ENCODE measurements at places on chromosomes 5 and 9. TPM values are rescaled to one million over a fixed set of nuclear protein-coding genes. Genes with fewer than 3 reads are reported as not detected.

C5orf58 gene
- not detected for total RNA-seq

DNA sequence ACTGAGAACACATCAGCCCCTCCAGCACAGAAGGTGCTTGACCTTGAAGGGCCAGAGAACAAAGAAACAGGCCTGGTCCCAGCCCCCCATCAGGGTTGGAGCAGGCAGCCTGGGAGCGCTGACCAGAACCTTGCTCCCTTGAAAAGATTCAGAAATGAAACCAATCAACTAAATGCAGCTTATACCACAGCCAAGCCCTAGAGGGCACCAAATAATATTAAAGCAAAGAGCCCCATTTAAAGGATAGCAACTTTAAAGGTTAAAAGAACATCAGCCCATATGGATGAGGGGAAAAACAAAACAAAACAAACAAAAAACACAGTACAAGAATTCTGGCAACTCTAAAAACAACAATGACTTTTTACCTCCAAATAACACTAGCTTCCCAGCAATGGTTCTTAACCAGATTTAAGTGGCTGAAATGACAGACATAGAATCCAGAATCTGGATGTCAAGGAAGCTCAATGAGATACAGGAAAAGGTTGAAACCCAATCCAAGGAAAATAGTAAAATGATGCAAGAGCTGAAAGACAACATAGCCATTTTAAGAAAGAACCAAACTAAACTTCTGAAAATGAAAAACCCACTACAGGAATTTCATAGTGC is 471.9 kb downstream of the MTRR start:
- no peak for DNase-seq

DNA sequence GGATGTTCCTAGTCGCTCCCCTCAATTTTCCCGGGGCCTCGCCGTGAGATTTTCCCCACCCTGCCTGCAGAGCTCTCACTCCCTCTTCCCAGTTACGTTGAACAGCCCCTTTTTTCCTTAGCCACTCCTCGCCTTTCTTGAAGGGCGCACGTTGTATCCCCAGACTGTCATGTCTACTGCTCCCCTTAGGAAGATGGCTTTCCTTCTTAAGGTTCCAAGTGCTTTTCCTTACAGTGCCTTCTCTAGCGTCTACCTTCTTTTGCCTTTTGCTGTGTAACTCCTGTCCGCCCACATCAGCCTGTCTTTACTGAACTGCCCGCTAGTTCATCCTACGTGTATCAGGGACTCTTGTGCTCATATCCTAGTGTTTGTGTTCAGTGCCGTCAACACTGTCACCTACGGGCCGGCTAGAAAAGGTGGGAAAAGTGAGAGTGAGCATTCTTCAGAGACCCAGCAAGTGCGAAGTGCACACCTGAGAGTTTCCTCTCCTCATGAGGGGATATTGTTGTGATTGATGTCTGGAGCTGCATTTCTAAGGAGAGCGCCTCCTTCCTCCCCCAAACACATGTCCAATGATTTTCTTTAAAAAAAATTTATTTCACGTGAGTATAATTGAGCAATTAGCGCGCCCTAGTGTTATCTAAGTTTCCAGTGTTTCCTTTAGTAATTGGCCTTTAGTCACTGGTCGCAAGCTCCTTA is 764 bp downstream of the CAMLG start:
- DNase-seq, result no peak

- DNase-seq, result no peak
Measured at GRCh38 chr9:133102190-133103021, 18.6 kb downstream of the RALGDS start.

- no peak for DNase-seq
Measured at GRCh38 chr9:4859035-4859434, 66.3 kb downstream of the RCL1 start.

DNA sequence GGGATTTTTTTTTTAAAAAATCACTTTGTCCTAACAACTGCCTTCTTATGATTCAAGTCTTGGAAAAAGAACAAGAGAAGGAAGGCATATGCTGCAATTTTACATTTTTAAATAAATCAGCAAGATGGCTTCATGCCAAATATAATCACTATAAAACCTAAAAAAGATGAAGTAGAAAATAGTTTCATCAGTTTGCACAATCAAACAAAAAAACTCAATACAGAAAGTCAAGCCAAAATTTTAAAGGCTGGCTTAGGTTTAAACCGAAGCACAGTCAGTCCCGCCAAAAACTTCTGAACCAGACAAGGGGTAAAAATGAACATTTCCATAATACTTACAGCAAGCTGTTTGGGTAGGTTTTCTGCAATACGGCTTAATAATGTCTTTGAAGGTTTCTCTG is 57.3 kb downstream of the ZFR start:
- no peak for DNase-seq

TUSC1 gene
- total RNA-seq, result not detected

DNA sequence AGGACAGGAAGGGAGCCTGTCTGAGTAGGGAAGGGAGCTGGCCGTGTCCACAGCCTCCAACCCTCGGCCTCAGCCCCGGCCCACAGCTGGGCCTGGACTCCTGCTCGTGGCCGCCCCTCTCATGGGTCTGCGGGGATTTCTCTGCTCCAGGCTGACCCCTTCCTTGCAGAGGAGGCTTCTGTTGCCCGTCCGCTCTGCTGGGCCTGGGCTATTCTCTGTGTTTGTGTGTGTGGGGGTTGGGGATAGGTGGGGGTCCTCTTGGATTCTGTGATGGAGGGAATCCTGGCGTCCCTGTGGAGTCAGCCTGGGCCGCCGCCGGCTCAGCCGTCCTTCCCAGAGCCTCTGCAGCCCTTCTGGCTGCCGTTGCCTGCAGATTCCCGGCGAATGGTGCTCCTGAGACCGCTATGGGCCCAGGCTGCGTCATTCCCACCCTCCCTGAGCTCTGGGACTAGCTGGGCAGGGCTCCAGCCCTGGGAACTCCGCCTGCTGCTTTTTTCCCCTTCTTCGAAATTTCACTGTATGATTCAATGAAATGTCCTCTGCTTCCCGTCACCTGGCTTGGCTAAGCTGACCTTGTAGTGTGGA is 64.2 kb downstream of the FGF18 start:
- DNase-seq, result no peak

LHX2 gene
- 10.3 TPM for total RNA-seq

TLE1 gene
- 0.13 TPM for total RNA-seq

C9orf50 gene
- not detected for total RNA-seq

DNA sequence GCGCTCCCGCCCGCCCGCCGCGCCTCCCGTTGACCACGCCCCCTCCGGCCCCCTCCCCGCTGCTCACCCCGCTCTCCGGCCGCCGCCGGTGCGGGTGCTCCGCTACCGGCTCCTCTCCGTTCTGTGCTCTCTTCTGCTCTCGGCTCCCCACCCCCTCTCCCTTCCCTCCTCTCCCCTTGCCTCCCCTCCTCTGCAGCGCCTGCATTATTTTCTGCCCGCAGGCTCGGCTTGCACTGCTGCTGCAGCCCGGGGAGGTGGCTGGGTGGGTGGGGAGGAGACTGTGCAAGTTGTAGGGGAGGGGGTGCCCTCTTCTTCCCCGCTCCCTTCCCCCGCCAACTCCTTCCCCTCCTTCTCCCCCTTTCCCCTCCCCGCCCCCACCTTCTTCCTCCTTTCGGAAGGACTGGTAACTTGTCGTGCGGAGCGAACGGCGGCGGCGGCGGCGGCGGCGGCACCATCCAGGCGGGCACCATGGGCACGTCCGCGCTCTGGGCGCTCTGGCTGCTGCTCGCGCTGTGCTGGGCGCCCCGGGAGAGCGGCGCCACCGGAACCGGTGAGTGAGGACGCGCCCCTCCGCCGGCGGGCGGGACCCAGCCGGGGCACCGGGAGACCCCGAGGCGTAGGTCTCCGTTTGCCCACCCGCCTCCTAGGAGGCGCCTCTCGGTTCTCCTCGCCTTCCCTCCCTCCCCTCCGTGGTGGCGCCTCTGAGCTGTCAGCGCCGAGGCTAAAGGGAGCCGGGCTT is at the start of gene VLDLR:
Gene VLDLR (plus strand): TSS at position 66 of the 739 bp plus-strand sequence. CDS start 403 bp downstream, at position 469.
- no peak for DNase-seq

DNA sequence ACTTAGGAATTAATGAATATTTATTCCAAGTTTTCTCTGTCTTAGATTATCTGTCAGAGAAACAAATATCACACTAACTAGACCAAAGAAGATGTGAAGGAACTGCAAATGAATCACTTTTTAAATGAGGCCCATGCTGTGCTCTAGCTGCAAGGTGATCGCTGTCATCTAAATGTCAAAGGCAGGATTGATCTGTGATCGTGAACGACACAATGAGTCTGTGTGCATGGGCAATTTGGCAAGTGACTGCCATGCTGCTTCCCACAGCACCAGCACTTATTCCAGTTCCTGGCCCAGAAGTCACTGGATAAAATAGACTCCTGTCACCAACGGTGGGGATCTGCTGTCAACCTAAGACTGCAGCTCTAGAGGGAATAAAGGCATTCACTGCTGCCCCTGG is 141.2 kb downstream of the TRIM36 start:
- DNase-seq, result no peak

- DNase-seq, result no peak
Measured at GRCh38 chr9:133732639-133733408, 5.3 kb downstream of the SARDH start.

IGIP gene
- 3.1 TPM for total RNA-seq

DNA sequence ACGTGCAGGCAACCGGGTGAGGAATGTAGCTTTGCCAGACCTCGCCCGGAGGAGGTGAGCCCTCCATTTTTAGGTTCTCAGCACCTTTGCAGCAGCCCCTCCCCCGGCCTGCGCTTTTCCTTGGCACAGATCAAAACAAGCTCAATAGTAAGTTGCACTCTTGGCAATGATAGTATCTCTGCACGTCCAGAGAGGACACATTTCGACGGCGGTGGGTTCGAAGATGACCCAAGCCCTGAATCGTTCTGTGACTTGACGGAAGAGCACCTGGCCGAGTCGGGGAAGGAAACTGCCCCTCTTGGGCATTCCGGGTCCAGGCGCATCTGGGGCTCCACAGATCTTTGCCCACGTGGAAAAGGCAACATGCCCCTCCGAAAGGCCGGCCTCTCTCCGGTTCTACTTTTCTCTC is 904 bp downstream of the GDNF start:
- DNase-seq, result no peak

DNA sequence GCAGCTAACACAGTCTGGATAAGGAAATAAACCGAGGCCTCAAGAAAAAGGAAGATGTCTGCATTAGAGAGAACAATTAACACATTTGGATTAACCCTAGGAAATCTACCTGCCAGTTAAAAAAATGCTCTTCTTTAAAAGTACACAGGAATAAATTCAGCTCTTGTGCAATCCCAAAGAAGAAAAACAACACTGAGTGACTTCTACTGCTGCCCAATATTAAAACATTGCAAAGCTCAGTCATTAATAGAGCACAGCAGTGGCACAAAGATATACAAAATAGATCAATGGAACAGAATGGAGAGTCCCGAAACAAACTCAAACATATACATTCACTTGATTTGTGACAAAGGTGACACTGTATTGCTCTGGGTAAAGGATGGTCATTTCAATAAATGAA is 119.7 kb downstream of the GNAQ start:
- no peak for DNase-seq

MARCOL gene
- total RNA-seq, result not detected

DNA sequence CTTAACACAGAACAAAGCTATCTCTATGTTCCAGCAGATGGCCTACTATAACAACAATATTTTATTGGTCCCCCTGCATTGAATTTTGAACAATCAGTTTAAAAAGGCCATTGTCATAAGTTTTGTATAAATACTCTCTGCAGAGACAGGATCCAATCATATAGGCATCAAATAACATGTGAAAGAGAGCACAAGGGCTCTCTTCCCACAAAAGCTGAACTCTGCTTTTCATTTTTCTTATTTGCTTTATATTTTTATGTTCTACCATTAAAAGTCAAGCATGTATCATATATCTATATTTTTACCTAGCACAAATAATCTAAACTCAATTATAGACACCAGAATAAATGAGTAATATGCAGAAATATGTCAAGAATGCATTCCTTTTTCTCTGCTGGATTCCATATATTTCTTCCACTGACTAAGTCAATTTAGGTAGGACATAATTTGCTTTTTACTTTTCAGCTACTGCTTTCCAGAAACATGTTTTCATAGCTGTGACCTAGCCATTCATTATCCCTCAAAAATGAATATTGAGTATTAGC is 143.6 kb downstream of the CDH9 start:
- DNase-seq, result no peak

DMRTA1 gene
- total RNA-seq, result not detected

EGFLAM gene
- not detected for total RNA-seq

DNA sequence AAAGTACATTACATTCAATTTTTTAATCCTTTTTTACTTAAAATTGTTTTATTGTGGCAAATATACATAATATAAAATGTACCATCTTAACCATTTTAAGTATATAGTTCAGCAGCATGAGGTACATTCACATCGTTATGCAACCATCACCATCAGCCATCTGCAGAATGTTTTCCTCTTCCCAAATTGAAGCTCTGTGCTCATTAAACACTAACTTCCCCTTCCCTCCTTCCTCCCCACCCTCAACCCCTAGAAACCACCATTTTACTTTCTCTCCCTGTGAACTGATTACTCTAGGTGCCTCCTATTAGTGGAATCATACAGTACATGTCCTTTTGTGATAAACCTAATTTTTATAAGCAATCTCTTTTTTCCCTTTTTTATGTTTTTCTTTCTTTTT is 15.6 kb downstream of the TEX53 start:
- no peak for DNase-seq

DNA sequence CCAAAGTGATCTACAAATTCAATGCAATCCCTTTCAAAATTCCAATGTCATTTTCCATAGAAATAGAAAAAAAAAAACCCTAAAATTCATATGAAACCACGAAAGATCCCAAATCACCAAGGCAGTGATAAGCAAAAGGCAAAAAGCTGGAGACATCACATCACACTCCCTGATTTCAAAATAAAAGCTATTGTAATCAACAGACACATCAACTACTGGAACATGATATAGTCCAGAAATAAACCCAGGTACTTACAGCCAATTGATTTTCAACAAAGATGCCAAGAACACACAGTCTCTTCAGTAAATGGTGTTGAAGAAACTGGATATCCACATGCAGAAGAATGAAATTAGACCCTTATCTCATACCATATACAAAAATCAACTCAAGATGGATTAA is 224.0 kb downstream of the WDR70 start:
- DNase-seq, result no peak

GRCh38 chr9:95509851-95510708 is 6.7 kb downstream of the PTCH1 start:
- no peak for DNase-seq

DNA sequence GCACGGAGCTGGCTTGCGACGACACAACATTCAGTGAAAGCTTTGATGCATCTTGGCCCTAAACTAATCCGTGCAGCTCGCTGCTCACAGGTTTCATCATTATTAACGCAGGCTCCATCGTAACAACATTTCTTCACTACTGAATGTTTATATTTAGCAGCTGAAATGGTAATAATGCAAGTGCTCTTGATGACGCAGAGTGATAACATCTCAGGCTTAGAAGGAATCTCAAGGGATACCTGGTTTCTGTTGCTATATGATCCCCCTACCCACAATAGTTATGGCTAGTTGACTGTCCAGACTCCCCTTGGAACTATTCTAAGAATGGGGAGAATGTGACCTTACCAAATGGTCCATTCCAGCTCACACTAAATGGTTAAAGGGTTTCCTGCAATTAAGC is 36.2 kb downstream of the C5 start:
- no peak for DNase-seq

DNA sequence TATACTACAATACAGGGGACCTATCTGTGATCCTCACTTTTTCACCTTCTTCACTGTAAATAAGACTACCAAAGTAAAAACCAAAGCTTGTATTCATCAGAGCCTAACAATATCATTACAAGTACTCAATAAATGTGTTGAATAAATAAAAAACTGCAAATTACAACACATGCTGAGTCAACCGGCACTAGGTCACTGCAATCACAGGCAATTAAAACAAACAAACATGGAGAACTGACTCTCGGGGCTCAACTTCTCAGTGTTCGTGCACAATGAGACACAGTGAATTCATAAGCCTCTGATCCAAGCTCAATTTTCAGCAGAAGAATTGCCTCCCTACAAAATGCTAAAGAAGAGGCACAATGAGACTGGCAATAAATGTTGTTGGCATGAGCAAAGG is 69.2 kb downstream of the CDK5RAP2 start:
- no peak for DNase-seq

Data from GM12878 (cell line).